Naive thymus-derived CD4-positive, alpha-beta T cell (primary cell): ENCODE measurements at places on chromosomes 11 and 22. TPM values are rescaled to one million over a fixed set of nuclear protein-coding genes. Genes with fewer than 3 reads are reported as not detected.

GLYATL2 gene
- not detected for total RNA-seq

RIMBP3C gene
- 0.51 and 0.56 TPM in 2 replicates for total RNA-seq

TBRG1 gene
- total RNA-seq: 70.6 TPM

GRCh38 chr11:13962562-13963168 is at the start of gene SPON1:
Gene SPON1 (plus strand): TSS chr11:13962723. CDS start chr11:13962905, 182 bp downstream.
- H3K27ac ChIP-seq: no peak within 1 kb of the TSS
- DNase-seq: peak; percentile 41
- peaks cover 10% of the 10 kb centered on the region for H3K4me1 ChIP-seq
- H3K4me3 ChIP-seq: peak within 1 kb of the TSS; percentile 34
- H3K27me3 ChIP-seq: peaks cover 6% of the 10 kb centered on the region

GRCh38 chr11:128513915-128514681 is 73.3 kb downstream of the ETS1 start:
- peaks cover 48% of the 10 kb centered on the region for H3K4me1 ChIP-seq
- H3K4me3 ChIP-seq: peak overlapping the region; percentile 96
- DNase-seq: peak; percentile 26
- peak overlapping the region; percentile 97 for H3K27ac ChIP-seq
- no peaks in the 10 kb centered on the region for H3K27me3 ChIP-seq

DNA sequence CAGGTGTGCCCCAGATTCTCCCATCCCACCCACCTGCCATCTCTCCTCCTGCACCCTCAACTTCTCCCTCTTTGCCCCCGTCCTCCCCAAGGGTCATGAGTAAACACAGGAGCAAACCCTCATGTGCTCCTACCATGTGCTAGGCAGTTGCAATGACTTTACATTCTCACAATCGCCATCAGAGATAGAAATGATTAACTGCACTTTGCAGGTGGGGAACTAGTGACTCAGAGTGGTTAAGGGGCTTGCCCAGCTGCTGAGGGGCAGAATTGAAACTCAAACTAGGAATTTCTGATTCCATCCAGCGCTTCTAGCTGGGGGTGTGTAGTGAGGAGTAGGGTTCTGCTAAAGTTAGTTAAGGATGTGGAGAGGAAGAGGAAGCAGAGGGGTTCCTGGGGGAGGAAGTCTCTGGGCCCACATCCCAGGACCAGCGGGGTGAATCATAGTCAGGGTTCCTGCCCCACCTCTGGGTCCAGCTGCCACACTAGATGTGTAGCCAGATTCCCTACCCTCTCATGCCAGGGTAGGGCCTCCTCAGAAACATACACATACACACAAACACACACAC is 16.0 kb upstream of the PRG2 start:
- no peaks in the 10 kb centered on the region for H3K27me3 ChIP-seq
- H3K4me3 ChIP-seq: no peak overlapping the region
- no peak for DNase-seq

DNA sequence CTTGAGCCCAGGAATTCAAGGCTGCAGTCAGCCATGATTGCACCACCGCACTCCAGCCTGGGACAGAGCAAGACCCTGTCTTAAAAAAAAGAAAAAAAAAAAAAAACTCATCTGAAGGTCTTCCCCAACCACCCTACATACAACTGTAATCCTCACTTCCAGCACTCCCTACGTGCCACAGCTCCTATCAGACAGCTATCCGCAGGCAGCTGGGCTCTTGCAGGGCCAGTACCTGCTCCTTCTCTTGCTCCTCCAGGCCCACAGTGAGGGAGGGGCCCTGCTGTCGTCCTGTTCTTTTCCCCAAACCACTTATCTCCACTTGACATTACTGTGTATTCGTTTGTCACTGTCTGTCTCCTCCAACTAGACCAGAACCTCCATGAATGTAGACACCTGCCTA is 156.1 kb upstream of the NECTIN1 start:
- DNase-seq: no peak
- H3K4me3 ChIP-seq: no peak overlapping the region
- no peak overlapping the region for H3K27ac ChIP-seq
- H3K4me1 ChIP-seq: no peaks in the 10 kb centered on the region
- H3K36me3 ChIP-seq: no peaks in the 10 kb centered on the region
- no peaks in the 10 kb centered on the region for H3K27me3 ChIP-seq

- peaks cover 18% of the 10 kb centered on the region for H3K36me3 ChIP-seq
- H3K27me3 ChIP-seq: no peaks in the 10 kb centered on the region
- no peak for DNase-seq
- H3K27ac ChIP-seq: no peak overlapping the region
- H3K4me1 ChIP-seq: peaks cover 61% of the 10 kb centered on the region
These were observed 44.7 kb downstream of the TMEM123 start for GRCh38 chr11:102407901-102408300.

GRCh38 chr11:57422669-57423068 is 4.3 kb downstream of the SLC43A3 start:
- H3K27ac ChIP-seq: no peak overlapping the region
- DNase-seq: no peak
- no peak overlapping the region for H3K4me3 ChIP-seq
- peaks cover 45% of the 10 kb centered on the region for H3K4me1 ChIP-seq
- H3K27me3 ChIP-seq: no peaks in the 10 kb centered on the region

GRCh38 chr11:128180441-128181087 is 406.8 kb downstream of the ETS1 start:
- no peaks in the 10 kb centered on the region for H3K27me3 ChIP-seq
- no peak overlapping the region for H3K27ac ChIP-seq
- H3K4me3 ChIP-seq: no peak overlapping the region
- H3K36me3 ChIP-seq: no peaks in the 10 kb centered on the region
- DNase-seq: no peak
